ENCODE measurements at places on chromosomes 16 and 17.

- DNase-seq = no peak
Measured at GRCh38 chr17:48726916-48727286, 1.6 kb downstream of the HOXB13 start.

- no peak for DNase-seq
Measured at GRCh38 chr17:9028202-9028987, 7.1 kb downstream of the NTN1 start.

DNA sequence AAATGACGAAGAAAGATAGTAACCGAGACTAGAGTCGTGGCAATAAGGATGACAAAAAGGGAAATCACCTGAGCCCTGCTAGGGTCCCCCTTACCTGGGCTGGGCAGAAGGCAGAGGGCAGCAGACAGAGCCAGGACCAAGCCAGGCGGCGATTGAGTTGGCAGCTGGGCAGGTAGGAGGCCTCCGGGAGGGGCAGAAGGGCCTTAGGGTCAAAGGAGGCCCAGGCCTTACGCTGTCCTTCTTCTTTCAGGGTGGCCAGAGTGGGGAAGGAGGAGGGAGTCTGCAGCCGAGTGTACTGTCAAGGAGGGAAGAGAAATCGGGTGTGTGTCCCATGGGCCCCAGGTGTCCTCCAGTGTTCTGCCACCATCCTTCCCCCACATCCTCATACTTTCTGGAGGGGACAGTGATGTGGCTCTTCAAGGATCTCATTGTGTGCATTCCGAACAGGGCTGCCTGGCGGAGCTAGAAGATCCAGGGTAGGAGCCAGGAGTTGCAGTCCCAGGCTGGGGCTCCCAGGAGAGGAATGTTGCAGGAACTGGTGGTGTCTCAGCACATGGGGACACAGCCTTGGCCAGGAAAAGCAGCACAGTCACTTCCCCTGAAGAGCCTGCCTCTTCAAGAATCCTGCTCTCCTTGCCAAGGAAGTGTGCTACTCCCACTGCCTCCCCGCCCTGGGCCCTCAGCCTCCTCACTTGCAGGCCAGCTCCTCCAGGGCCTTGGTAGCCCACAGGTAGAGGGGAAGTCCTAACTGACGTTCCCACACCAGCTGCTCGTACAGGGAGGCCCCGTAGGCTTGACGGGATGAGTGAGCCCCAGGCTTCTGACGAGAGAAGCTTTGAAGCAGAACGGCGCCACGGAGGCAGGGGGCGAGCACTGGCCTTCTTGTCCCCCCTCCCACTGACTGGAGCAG is 13.2 kb downstream of the CTC1 start:
- no peak for DNase-seq

- no peak for DNase-seq
Measured at GRCh38 chr16:85257483-85257882, 145.2 kb upstream of the CIBAR2 start.

DNA sequence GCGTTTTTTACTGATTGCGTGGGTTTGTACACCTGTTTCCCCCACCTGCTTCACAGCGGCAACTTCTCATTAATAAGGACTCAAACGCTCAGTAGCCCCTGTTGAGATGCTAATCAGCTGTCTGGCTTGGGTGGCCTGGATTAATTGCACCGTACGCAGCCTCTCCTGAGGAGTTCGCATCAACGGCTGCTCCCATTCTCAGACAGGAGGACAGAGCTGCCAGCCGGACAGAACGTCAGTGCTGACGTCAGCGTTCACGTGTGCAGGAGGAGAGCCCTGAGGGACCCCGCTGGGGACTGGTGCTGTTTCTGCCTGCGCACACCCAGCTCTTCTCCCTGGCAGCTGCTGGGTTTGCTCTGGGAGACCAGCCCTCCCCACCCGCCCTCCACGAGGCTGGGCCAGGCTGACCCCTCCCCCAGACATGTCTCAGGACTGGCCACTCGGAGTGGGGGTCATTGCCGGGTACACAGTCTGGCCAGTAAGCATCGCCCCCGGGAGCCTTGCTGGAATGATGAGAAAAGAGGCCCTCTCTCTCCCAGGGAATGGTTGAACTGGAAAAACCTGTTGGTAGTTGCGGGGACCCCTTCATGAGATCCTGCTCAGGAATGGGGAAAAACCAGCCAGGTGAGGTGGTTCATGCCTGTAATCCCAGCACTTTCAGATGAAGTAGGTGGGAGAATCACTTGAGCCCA is 5.7 kb upstream of the BANP start:
- DNase-seq = no peak

GRCh38 chr17:12320286-12320685 is 299.6 kb downstream of the MAP2K4 start:
- DNase-seq = no peak

- no peak for DNase-seq
Measured at GRCh38 chr17:58320163-58320558, 8.4 kb downstream of the TSPOAP1 start.

DNA sequence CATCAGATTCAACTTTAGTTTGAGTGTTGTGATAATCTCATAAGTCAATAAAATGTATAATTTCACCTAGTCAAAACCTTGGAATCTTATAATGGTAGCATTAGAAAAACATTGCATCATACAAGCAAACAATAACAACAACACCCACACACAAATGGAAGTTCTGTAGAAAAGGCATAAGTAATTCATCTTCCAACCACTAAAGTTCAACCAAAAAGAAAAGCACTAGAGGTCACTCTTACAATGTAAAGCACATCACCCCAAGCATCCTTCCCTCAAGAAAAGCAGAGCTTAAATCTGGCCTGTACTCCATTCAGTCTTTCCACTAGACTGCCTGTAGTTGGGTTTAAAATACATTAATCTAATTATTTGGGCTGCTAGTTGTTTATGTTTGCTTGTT is 1.8 kb downstream of the CNTNAP4 start:
- DNase-seq = no peak

GRCh38 chr17:41750862-41751261 is 16.4 kb upstream of the HAP1 start:
- DNase-seq = no peak

DNA sequence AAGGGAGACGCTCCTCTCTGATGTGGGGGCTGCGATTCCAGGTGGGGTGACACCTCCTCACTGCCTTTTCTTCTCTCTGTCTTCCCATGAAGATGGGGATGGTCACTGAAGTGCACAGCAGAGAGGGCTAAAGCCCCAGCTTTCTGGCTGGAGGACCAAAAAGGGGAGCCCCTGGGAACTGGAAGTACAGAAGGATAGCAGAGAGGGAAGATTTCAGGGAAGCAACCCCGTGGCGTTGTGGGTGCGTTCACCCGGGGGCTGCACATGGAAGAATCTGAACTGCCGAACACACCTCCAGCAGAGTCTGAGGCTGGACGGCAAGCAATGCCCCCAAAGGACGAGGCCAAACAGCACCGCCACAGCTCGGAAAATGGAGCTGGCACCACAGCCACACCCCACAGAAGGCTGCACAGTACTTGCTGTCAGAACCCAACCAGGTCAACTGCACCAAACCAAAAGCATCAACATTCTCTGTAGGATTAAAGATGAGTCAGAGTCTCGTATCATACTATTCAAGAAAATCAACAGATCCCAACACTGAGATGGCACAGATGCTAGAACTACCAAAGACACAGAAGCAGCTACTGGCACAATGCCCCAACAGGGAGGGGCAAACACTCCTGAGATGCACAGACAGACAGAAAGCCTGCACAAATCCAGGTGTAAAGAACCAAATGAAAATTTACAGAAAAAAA is 49.9 kb downstream of the MAP1LC3B start:
- DNase-seq = no peak

GRCh38 chr16:16144416-16144815 is 78.9 kb downstream of the ABCC6 start:
- no peak for DNase-seq

DNA sequence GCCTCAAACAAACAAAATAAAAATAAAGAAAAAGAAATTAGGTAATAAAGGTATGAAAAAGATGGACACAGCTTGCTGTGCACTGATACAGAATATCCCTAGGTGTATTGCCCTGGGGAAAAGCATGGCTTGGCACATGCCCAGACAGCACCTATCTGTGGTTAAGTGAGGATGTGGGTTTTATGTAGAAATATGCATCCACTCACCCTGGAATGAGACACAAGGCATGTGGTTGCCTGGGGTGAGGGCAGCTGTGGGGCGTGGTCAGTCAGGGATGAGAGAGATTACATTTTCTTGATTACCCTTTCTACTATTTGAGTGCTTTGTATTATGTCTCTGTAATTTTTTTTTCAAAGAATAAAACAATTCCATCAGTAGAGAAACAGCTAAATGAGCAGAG is 6.9 kb downstream of the PLLP start:
- no peak for DNase-seq

- no peak for DNase-seq
Measured at GRCh38 chr16:59289151-59289550, 555.0 kb upstream of the GOT2 start.

DNA sequence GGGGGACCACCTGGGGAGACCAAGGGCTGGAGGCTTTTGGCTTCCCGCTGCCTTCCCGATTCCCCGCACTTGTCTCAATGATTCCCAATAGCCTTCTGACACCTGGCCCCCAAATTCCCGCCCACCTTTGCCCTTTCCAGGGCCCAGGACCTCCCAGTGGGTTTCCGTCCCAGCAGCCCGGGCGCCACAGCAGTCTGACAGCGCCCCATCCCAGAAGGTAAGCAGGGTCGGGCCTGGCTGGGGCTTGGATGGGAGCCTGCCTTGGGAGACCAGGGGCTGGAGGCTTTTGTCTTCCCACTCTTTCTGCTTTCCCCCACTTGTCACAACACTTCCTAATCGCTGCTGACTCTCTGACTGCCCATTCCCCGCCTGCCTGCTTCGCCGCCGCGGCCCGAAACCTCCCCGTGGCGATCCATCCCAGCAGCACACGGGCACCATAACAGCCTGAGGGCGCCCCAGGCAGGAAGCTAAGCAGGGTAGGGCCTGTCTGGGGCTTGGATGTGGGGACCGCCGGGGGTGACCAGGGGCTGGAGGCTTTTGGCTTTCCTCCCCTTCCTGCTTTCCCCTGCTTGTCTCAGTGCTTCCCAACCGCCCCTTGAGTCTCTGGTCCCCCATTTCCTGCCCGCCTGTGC is 2289.3 kb downstream of the TP53TG3F start:
- no peak for DNase-seq

DNA sequence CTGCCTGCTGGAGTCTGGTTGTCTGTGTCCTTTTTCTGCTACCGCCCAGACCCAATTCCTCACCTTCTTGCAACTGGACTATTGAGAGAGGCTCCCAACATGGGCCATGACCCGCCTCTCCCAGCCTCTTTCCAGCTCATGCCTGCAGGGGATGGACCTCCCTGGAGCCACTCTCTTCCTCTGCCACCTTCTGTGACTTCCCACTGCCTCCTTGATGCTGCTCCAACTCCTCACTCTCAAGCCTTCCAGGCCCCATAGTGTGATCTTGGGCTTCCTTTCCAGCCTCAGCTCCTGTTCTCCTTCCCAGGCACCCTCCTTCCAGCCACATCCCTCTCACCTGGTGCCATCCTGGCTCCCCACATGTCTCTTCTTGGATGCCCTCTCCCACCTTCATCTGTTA is 11.1 kb downstream of the ZNF768 start:
- no peak for DNase-seq

DNA sequence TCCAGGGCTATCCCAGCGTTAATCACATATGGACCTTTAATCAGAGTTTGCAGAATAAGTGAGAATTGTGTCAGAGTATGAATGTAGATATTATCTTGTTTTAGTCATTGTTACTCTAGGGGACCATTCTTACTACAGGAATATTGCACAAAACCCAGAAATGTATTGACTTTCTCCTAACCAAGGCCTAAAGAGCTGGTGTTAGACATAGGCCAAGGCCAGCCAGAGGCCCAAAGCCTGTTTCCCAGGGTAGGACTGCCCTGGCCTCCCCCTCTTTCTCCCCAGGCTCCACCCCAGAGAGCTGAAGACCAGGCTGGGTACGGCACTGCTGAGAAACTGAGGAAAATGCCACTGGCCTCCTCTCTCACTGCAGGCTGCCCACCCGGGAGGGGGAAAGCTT is 41.9 kb upstream of the MEOX1 start:
- no peak for DNase-seq

GRCh38 chr17:40418428-40418706 is 671 bp upstream of the TOP2A start:
- DNase-seq = peak; percentile 14

- no peak for DNase-seq
Measured at GRCh38 chr16:85092309-85092708, 20.0 kb downstream of the CIBAR2 start.

- DNase-seq = peak; percentile 57
Measured at GRCh38 chr17:56833057-56833808, 487 bp downstream of the C17orf67 start.

- no peak for DNase-seq
Measured at GRCh38 chr17:20791626-20792025, 212.1 kb downstream of the CDRT15L2 start.
